Thymus (tissue), 14 donors: ENCODE measurements at places on chromosomes 5 and 9.

DNA sequence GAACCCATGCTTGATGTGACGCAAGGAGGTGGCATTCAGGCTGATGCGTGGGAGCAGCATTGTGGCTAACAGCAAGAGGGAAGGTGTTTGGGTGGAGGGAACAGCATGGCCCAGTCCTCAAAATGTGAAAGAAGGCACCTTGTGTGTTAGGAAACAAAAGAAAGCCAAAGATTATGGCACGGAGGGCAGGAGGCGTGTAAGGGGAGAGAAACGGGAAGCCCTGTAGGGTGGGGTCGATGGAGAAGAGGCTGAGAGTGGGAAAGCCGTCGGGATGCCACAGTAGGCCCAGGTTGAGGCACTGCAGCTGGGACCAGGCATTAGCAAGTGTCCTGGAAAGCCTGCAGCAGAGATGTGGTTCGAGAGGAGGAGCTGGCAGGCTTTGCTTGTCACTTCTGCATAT is 241.1 kb downstream of the GADD45G start:
- DNase-seq = no peak

DNA sequence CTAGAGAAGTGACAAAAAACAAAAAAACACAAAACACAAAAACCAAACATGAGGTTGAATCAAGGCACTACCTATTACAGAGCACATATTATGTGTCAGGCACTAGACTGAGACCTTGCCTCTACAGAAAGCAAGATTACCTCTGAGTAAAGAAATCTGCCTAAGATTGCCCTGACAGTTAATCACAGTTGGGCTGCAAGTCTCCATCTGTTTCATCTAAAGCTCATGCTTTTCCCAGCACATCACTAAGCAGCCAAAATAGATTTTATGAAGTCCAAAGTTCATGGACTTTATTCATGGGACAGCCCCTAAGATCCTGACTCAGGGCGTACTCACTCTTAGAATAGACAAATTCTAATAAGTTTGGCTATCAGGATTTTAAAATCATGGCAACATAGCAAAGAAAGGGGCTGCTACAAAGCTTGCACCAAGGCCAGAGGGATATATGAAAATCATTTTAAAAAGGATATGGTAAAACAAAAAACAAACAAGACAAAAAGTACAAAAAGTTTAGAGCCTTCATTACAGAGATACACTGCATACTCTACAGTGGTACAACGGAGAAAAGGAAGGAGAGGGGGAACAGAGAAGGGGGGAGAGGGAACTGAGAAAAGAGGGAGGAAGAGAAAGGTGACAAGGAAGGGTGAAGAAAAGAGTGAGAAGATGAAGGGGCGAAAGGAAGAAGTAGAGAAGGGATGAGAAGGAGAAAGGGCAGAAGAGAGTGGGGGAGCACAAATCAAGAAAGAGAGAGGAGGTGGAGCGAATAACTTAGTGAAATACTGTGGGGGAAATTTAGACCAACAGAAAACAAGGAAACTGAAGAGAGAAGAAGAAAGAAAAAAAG is 58.2 kb downstream of the RICTOR start:
- DNase-seq = no peak

DNA sequence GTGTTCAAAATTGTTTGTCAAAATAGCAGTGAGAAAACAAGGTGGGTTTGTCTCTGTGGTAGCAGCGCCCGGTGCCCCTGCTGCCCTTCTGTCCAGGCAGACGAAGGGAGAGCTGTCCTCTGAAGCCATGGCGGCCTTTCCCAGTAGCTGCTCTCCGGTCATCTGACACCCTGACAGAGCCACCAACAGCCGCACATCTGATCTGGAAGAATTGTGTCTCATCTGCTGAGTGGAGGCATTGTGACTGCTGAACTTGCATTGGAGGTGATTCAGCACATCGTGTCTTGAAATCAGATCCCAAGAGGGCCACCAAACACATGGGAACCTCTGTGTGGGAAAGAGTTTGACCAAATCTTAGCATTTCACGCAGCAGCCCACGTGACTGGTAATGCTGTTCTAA is 337.6 kb upstream of the IRX1 start:
- DNase-seq = no peak

GRCh38 chr5:168734620-168735300 is 155.6 kb upstream of the PANK3 start:
- peak; percentile 14 for DNase-seq

GRCh38 chr9:115262477-115262876 is 144.5 kb upstream of the TNC start:
- DNase-seq = no peak

GRCh38 chr9:94941211-94941875 is 214.8 kb downstream of the AOPEP start:
- no peak for DNase-seq
